Smooth muscle cell of the pulmonary artery (primary cell): ENCODE measurements at places on chromosomes 7 and 10. TPM values are rescaled to one million over a fixed set of nuclear protein-coding genes. Genes with fewer than 3 reads are reported as not detected.

The HYAL4 gene
- total RNA-seq = not detected in 2 replicates

The PNLIP gene
- not detected in 2 replicates for total RNA-seq

The FKBP9 gene
- total RNA-seq = 312 and 368 TPM in 2 replicates

The LRIT1 gene
- not detected in 2 replicates for total RNA-seq

The OLAH gene
- 0.26 TPM in 1 of 2 replicates, not detected in the other for total RNA-seq

The DGKI gene
- 12.7 and 15.8 TPM in 2 replicates for total RNA-seq

The PLOD3 gene
- total RNA-seq = 164 and 240 TPM in 2 replicates

The CCDC136 gene
- 6.3 and 7.5 TPM in 2 replicates for total RNA-seq

The PPP1R3C gene
- total RNA-seq = 195 and 201 TPM in 2 replicates

The TECTB gene
- total RNA-seq = under 0.01 and 0.13 TPM in 2 replicates

The CHST12 gene
- 11.3 and 13.1 TPM in 2 replicates for total RNA-seq

The MET gene
- 55.3 and 131 TPM in 2 replicates for total RNA-seq

The ADRB1 gene
- total RNA-seq = not detected in 2 replicates

The MYOF gene
- total RNA-seq = 484 and 499 TPM in 2 replicates

The ELAPOR2 gene
- total RNA-seq = 2.3 and 16.2 TPM in 2 replicates

The ANKRD7 gene
- total RNA-seq = 0.20 and 0.33 TPM in 2 replicates

The SDK1 gene
- total RNA-seq = 0.07 and 0.78 TPM in 2 replicates

The NRAP gene
- under 0.01 TPM in 1 of 2 replicates, not detected in the other for total RNA-seq

The KIF20B gene
- 2.6 and 6.8 TPM in 2 replicates for total RNA-seq

The RALA gene
- total RNA-seq = 29.8 and 52.5 TPM in 2 replicates

The LUC7L2 gene
- 43.5 and 47.7 TPM in 2 replicates for total RNA-seq

The PDZD8 gene
- 23.7 and 29.1 TPM in 2 replicates for total RNA-seq

The STK32C gene
- total RNA-seq = 11.7 and 12.8 TPM in 2 replicates

The ZNF316 gene
- total RNA-seq = 14.7 and 22.7 TPM in 2 replicates

The PRR15 gene
- total RNA-seq = 0.20 and 0.39 TPM in 2 replicates

The PGAM2 gene
- total RNA-seq = 0.52 and 3.3 TPM in 2 replicates

The IDI1 gene
- 61.5 and 62.4 TPM in 2 replicates for total RNA-seq

The ZNF853 gene
- total RNA-seq = 0.78 and 0.99 TPM in 2 replicates

The ADAM12 gene
- total RNA-seq = 77.9 and 120 TPM in 2 replicates
